CD4-positive, alpha-beta T cell treated with Interleukin-12 subunit alpha and Interleukin-12 subunit beta, for 1 hour (primary cell): ENCODE measurements at places on chromosomes 11 and 22.

DNA sequence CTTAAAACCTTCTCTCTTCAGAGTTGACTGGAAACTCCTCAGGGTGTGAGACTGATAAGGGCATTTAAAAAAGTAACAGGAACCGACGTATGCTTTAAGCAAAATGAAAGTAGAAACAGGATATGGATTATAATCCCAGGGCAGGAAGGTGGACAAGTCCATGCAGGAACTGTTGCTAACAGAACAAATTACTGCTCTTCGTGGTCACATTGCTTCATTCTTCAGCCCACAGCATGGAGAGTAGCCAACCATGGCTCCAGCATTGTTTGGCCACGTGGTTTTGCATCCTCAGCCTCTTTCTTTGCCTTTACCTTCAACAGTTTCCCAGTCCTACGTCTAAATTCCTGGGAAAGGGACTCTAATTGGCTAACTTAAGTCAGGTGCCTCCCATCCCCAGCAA, 563.1 kb upstream of the ISX start:
- no peak for DNase-seq

DNA sequence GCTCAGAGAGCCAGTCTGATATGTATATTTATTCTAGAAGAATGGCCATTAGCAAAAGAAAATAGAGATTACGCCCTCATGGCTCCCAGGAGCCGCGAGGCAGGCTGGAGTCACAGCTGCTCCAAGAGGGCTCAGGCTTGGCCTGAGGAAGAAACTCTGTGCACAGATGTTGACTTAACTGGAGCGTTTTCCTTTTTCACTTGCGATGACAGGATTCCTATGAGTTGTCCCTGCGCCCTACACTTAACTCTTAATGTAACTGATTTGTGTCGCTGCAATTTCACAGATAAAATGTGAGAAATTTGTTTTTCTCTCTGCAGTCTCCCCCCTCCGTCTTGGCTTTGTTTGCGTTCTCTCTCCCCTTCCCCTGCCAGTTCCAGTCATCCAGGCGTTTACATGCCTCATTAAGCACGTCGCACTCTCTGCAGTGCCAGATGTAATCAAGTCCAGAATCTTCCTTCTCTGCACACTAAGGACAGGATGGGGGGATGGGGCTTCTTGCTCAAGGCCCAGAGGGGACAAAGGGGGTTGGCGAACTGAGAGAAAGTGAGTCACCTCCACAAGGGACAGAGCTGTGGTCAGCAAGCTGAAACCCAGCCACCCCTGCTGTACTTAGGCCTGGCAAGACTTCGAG, 1060.1 kb downstream of the NTM start:
- no peak for DNase-seq

DNA sequence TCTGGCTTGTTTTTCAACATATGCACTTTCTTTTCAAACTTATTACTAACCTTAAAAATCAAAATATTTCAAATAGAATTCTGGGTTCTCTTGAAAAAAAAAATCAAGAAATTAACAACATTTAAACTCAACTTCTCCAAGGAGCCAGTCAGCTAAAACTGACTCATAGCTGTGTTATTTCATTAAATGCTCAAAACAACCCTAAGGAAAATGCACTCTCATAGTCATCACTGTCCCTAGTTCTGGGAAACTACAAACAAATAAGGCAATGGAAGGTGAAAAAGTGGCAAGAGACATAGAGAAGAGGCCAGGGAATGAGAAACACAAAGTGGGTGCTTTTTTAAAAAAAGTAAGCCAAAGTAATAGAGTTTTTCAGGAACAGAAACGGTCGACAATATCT, 4.1 kb upstream of the ARHGAP20 start:
- no peak for DNase-seq

- DNase-seq = no peak
Observed at GRCh38 chr11:67468456-67468758, 644 bp downstream of the TMEM134 start.

DNA sequence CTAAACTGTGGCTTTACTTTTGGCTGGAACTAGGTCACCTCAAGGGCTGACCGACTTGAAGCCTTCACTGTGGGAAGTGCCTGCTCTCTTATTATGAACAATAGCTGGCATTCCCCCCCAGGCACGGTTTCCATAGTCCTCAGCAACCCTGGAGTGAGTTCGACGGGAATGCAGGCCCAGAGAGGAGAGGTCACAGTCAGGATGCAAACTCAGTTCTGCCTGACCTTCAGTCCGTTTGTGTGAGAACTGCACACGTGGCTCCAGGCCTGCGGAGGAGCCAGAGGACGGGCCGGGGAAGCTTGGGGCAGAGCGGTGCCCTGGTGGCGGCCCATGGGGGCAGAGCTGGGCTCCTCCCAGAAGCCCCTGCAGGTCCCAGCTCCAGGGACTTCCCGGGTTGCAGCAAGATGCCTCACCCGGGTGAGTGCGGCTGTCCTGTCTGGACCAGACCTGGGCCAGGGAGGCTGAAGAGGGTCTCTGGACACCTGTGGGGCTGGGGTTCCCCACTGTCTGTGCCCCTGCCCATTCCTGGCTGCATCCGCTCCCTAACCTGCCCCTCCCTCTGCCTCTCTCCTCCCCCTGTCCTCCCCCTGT, 17.2 kb downstream of the SLC25A18 start:
- no peak for DNase-seq

GRCh38 chr11:125079878-125080530, 16.9 kb downstream of the SLC37A2 start:
- no peak for DNase-seq

- no peak for DNase-seq
Observed at GRCh38 chr22:25085930-25086901, 113.4 kb upstream of the CRYBB3 start.

DNA sequence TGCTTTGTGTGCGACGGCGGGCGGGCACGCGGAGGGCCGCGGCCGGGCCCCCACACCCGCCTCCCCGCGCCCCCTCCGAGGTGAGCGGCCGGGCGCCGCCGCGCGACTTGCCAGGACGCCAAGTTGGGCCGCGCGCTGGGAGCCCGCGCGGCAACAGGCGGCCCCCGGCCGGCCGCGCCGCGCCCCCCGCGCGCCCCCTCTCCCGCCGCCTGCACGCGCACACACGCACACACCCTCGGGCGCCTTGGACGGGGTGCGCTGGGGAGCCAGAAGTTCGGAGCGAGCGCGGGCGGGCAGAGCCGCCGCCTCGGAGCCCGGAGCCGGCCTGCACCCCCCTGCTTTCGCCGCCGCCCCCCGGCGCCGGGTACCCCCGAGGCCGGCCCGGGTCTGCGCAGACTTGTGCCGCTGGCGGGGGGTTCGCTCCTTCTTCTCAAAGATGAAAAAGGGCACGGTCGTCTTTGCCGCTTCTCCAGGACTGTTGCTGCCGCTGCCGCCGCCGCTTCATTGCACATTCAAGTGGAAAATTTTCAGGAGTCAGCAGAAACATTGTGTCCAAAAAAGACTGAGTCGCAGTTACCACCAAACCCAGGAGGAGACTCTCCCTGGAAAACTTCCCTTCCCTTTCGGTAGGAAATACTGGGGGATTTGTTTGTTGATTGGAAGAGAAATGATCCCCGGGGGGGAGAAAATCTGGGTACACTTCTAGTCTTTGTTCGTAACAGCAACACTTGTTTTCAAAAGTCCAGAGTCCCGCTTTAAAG, 895 bp downstream of the TEAD1 start:
- no peak for DNase-seq

DNA sequence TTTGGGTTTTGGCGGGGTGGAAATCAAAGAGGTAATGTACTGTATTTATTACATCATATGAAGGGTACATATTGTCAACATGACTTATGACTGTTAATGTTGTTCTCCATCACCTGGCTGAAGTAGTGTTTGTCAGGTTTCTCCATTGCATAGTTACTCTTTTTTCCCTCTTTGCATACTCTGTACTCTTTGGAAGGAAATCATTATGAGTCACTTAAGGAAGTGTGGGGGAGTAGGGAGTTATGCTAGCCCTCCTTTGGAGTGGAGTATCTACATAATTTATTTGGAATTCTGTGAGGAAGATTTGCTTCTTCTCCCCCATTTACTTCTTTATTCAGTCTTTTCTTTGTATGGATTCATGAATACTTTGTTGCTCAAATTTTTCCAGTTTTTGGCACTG, 3.6 kb upstream of the PGR start:
- no peak for DNase-seq

DNA sequence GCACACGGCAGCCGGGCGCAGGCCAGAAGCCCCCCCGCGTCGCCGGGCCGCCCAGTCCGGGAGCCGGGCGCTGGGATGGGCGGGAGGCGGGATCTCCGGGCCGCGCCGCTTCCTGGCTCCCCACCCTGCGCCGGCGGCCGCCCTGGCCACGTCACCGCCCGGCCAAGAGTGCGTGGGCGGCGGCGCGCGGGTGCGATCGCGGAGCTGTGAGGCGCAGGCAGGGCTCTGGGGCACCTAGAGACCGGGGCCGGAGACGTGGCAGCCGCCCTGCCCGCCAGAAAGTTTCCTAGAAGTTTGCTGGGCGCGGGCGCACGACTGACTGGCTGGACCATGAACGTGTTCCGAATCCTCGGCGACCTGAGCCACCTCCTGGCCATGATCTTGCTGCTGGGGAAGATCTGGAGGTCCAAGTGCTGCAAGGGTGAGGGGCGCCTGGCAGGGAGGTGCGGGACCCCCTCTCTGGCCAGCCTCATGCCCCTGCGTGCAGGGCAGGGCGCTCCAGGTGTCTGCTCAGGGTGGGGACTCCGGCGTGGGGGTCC, at the start of gene KDELR3:
Gene KDELR3, plus strand, starts transcription at position 193 of the 539 bp plus-strand sequence. Its CDS starts 138 bp downstream, at position 331.
- DNase-seq = peak; percentile 38

DNA sequence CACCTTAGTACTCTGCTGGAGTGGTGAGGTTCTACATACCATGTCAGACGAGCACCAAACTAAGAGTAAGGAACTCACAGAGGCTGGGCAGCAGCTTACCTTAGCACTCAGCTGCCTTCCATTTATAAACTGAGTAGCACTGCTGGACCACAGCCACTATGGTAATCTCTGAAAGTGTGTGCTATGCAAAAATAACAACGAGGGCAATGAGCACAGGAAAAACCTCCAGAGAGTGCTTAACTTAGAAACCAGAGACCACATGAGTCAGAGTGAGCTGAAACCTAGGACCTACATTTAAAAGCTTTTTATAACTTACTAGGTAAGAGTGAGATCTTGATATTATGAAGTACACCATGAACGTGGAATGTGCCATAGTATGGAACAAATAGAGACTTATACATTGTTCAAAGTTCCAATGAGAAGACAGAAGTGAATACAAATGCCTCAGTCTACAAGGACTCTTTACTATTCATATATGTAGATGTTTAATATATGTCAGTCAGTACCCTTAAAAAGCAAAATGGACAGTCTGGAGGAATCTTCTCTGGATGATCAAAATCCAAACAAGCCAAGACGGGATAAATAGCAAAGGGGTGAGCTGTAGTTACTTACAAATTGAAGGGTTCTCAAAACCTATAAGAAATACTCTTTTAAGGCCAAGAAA, 17.2 kb upstream of the CD59 start:
- DNase-seq = no peak

DNA sequence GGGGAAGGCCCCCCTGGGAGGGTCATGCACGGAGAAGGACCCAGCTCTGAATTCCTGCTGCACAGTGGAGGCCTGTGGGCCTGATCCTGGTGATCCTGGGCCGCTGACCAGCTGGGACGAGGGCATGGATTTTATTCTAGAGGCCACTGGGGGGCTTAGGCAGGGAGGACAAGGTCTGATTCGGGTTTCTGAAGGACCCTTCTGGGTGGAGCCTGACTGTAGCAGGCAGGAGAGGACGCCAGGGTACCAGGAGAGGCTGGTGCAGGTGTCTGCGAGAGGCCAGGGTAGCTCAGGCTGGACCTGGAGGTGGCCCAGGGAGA, 31.3 kb downstream of the MPPED1 start:
- DNase-seq = no peak

DNA sequence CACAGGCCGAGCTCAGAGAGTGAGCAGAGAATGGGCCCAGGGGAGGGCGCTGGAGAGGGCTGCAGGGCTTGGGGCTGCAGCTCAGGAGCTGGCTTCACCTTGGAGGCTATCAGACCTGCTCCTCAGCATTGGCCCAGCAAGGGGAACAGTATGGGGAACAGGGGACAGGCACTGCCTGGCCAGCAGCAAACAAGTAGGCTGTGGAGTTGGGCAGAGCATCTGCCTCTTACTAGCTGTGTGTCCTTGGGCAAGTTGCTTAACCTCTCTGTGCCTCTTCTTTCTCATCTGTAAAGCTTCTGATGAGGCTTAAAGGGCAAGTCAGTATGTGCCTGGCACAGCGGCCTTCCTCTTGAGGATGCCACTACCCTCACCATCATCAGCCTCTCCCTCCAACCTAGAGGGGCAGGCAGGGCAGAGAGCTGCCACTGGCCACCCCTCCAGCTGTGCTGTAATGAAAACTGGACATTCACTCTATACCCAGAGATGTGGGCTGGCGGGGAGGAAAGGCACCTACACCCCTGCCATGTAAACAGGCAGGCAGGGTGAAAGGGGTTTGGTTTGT, 7.5 kb upstream of the CDKN1C start:
- DNase-seq = peak; percentile 52
